ENCODE measurements at places on chromosomes 7 and 10.

- no peak for DNase-seq
Measured at GRCh38 chr7:1700086-1700485, 30.0 kb downstream of the ELFN1 start.

GRCh38 chr7:158252837-158253669 is 334.6 kb downstream of the PTPRN2 start:
- DNase-seq = no peak

GRCh38 chr10:32239769-32240168 is 107.2 kb downstream of the EPC1 start:
- no peak for DNase-seq

GRCh38 chr7:140676306-140676705 is 3.6 kb downstream of the ADCK2 start:
- DNase-seq = no peak

- DNase-seq = no peak
Measured at GRCh38 chr7:20038676-20039075, 178.5 kb downstream of the MACC1 start.

Data from iPS DF 19.7 (cell line).